ENCODE measurements at places on chromosomes 2 and 18.
A peak's percentile ranks its signal among the peaks of the same experiment; 100 is the strongest.

GRCh38 chr2:18378020-18378653 is 182.3 kb downstream of the RDH14 start:
- DNase-seq: no peak

GRCh38 chr2:156649596-156649995 is 213.4 kb downstream of the GPD2 start:
- DNase-seq: no peak

DNA sequence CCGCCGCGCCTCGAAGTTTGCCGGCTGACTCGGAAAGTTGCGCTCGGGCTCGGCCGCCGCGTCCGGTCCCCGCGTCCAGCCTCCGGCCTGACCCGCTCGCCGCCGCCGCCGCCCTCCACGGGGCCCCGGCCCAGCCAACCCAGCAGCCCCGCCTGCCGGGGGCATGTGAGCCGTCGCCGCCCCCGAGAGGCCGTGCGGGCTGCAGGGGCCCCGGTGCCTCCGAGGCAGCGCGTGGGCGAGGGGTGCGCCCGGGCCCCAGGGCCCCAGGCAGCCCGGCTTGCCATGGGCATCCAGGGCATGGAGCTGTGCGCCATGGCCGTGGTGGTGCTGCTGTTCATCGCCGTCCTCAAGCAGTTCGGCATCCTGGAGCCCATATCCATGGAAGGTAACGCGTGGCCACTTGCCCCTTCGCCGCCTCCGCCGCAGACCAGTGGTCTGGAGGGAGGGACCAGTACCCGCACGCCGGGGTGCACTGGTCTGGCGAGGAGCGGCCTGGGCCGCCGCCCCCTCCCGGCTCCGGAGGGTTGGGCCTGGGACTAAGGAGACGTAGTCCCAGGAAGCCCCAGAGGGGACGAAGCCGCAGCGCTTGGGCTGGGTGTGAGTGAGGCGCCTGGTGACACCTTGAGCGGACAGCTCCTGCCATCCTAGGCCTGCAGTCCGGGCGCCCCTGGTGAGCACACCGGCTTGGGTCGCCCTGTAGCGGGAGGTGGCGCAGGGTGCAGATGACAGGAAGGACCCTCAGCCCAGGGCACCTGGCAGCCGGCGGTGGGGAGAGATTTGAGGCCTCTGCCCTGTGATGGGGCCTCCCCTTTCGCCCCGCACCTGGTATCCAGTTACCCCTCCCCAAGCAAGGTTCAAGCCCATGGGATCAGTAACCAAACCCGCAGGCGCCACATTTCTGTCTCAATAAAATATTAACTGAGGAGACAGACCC is 49.9 kb downstream of the KCNIP3 start:
- peak; percentile 62 for DNase-seq

DNA sequence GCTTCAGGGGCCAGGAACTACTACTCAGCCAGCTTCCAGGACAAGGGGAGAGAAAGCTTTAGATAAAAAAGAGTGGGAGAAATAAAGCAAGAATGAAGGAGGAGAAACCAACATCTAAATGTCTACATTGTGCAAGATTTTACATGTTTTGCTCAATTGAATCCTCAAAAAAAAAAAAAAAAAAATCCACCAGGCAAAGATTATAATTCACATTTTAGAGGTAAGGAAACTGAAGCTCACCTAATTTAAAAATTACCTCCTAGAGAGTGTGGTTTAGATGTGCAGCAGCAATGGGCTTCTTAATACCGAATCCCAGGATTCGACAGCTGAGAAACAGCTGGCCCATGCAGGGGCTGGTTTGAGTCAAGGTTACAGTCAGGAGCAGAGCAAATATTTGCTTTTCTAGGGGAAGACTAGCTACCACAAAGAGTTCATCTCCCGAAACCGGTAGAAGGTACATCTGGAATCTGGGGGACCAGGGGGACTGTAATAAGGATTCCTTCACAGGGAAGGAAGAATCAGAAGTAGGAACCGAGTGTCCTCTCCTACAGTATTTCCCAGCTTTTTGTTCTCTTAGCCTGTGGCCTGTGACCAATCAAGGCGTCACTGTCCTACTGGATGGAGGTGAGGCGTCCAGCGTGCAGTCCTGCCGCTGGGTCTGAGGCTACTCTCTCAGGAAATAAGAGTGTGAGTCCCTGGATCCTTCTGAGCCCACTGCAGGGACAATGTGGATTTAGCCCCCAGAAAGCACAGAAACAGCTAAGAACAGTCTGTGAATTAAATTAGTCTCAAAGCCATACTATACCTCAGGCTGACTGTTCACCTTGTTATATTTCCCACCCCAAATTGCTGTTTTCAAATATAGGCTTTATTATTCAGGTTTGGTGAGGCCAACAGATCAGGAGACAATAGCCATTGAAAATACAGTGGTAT is 42.3 kb downstream of the IL1R2 start:
- no peak for DNase-seq

- no peak for DNase-seq
These were observed 383.3 kb upstream of the MYT1L start for GRCh38 chr2:2714408-2714807.

- DNase-seq: no peak
These were observed 307.2 kb upstream of the MMADHC start for GRCh38 chr2:149894760-149895159.

DNA sequence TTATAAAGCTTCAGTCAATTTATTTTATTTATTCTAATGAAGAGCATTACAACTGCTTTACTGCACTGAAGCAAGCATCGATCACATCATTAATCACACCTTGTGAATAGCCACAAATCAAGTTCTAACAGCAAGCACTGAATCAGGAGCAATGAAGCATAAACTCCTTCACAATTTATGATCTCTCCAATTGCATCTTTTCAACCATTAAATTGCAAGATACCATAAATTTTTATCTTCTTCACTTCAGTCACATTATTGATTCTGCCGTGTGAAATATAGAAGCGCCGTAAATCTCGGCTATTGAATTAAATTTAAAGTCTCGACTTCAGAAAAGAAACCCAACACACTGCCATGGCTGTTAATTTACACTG is 298.7 kb downstream of the CDCA7 start:
- no peak for DNase-seq

DNA sequence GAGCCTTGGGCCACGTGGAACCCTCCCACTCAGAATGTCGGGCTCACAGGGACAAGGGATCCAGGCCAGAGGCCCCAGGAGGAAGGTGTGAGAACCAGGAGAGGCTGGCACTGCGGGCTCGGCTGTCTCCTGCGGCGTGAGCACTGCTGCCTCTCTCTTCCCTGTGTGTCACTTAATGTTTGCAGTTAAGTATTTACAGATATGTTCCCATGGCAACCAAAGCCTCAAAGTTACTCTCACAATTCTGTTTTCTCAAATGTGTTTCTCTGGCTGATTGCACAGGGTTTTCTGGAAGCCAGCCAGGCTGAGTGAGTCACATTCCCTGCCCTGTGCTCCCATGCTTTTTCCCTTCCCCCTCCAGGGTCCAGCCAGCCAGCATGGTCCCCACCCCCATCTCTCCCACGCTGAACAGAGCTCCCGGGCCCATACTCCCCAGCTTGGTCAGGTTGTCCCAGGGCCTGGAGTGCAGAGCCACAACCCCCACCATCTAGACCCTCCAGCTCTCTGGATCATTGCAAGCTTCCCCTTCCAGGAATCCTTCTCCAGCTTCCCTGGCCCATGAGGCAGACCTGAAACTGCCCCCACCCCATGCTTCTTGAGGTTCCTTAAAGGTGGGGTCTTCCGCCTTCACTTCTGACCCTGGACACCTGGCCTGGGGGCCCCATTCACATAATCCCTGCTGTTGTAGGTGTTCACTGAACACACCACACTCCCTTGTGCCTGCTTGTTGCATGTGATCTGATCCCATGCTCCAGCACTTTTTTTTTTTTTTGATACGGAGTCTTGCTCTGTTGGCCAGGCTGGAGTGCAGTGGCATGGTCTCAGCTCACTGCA is 265.9 kb downstream of the CELF4 start:
- DNase-seq: no peak

DNA sequence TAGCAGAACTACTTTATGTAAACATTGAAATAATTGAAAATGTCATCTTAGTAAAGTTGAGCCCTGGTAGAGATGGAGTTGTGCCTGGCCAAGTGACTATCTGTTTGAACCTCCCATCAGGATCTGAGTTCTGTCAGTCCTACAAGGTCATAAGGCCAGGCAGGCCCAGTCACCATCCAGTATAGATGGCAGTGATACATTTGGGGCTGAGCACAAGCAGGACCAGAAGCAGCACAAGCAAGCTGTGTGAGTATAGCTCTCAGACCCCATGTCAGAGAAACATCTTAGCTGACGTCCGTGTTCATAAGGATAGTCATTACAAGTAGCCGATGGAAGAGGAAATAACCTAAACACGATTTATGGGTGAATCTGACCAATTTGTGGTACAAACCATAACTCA is 44.5 kb upstream of the RBMS1 start:
- DNase-seq: no peak

- DNase-seq: peak; percentile 51
These were observed 1.1 kb downstream of the ITGAV start for GRCh38 chr2:186590759-186591505.

DNA sequence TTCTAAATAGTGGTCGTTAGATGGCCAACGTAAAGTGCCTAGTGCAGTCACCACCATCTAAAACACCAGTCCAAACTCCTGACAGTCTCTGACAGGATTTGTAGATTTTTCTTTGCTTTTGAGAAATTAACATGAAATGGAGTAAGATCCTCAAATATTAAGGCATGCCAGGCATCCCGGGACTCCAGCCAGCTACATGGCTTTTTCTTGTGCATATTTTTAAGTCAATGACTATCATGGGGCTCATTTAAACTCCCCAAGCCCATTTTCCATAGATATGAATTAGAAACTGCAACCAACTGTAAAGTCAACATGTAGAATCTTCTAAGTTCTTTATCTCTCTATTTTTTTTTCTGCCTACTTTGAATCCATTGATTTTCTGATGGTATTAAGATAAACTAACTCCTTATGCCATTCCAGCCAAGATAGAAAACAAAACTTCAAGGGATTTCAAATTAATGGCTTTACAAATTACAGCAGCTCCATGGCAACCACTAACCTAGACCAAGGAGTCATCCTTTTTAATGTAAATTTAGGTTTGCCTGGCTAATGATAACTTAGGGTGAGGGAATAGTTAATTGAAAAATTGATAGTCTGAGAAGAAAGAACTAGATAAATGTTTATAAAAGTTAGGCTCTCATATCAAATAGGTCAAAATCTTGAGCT is 764.1 kb upstream of the NXPH2 start:
- no peak for DNase-seq

DNA sequence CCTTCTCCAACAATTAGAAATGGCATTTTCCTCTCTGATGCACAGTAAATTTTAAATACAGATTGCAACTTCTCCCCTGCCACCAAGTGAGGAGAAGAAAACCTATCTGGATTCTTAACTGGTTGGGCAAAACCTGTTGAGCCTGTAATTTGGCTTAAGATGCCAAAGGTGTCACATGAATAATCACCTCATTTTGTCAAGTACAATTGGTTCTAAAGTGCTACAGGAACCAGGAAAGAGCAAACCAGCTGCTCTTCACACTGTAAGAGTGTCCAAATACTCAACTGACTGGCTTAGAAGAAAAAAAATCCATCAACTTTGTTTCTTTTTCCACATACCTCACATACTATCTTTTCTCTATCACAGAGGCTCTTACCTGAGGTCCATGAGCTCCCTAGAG is 35.4 kb downstream of the NPC1 start:
- no peak for DNase-seq

GRCh38 chr2:589281-590130 is 87.7 kb downstream of the TMEM18 start:
- no peak for DNase-seq

DNA sequence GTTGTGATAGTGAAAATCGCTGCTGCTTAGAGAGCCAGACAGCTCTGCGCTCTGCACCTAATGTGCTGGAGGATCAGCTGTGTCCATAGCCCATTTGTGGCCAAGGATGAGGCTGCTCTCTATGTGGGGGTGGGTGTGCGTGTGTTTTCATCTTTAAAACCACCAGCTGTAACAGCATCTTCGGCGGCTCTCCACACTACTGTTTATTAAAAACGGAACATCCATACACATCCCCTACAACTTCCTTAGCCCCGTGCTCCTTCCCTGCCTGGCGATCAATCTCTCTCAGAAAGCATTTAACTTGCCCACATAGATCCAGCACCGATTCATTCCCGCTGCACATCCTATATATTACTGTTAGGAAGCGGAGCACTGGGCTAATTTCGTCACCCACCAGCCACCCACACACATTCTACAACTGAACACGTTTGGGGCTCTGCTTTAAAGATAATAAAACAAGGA is 1.6 kb downstream of the CELF4 start:
- DNase-seq: no peak

DNA sequence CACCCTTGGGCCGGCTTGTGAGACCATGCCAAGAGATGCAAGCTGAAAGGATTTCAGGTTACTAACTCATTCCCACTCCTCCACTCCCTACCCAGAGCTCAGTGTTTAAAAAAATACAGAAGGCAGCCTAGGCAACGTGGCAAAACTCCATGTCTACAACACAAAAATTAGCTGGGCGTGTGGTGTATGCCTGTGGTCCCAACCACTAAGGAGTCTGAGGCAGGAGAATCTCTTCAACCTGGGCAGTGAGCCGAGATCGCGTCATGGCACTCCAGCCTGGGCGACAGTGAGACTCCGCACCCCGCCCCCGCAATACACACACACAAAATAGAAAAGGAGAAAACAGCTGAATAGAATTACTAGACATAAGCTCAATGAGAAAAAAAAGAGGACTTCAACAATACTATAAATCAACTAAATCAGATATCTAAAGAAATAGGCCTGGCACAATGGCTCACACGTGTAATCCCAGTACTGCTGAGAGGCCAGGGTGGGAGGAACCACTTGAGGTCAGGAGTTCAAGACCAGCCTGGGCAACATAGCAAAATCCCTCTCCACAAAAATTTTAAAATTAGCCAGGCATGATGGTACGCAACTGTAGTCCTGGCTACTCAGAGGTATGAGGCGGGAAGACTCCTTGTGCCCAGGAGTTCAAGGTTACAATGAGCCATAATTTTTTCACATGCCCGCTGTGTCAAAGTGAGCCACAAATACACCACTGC is 10.1 kb downstream of the IWS1 start:
- DNase-seq: no peak

DNA sequence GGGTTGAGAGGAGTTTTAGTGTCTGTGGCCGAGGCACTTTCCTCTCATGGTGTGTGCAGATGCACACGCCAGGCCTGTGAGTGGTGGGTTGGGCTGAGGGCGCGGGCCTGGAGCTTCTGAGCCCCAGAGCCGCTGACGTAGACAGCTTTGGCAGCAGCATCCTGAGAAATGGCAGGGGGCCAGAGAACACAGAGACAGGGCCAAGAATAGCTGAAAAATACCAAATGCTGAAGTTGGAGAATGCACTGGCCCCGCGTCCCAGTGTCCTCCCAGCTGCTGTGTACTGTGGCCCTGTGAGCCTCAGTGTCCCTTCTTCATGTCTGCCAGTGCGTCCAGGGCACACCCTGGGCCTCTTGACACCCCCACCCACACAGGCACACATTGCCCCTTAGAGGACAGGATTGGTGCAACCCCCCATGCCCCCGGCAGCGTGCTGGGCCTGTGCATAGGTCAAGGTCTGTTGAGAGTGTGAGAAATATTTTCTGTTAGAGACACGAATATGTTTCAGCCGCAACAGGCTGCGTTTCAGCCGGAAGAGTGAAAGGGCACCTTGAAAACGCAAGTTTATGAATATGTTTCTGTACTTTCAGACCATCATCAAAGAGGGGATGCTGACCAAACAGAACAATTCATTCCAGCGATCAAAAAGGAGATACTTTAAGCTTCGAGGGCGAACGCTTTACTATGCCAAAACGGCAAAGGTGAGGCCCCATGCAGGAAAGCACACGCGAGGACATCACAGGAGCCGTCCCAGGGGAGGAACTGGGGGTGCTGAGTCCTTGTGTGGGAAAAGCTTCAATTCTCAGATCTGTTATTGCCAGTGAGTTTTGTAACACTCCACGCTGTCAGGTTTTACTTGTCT is 33.6 kb downstream of the DGKD start:
- DNase-seq: no peak

All from ecto neural progenitor cell (in vitro differentiated cells).